ENCODE measurements at places on chromosomes 11 and 22.
A peak's percentile ranks its signal among the peaks of the same experiment; 100 is the strongest.

DNA sequence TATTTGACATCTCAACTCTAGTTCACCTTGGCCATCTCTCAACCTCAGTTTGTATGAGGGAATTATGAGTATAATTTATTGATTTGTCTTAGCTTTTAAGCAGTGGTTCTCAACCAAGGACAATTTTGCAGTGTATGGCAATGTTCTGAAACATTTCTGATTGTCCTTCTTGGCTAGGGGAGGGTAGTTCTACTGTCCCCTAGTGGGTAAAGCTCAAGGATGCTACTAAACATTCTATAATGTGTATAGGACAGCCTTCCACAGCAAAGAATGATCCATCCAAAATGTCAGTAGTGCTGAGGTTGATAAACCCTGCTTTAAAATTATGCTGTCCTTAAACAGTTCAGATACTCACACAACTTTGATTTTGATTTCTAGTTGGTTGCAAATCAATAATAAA is 78.1 kb upstream of the ALKBH3 start:
- no peak for DNase-seq

DNA sequence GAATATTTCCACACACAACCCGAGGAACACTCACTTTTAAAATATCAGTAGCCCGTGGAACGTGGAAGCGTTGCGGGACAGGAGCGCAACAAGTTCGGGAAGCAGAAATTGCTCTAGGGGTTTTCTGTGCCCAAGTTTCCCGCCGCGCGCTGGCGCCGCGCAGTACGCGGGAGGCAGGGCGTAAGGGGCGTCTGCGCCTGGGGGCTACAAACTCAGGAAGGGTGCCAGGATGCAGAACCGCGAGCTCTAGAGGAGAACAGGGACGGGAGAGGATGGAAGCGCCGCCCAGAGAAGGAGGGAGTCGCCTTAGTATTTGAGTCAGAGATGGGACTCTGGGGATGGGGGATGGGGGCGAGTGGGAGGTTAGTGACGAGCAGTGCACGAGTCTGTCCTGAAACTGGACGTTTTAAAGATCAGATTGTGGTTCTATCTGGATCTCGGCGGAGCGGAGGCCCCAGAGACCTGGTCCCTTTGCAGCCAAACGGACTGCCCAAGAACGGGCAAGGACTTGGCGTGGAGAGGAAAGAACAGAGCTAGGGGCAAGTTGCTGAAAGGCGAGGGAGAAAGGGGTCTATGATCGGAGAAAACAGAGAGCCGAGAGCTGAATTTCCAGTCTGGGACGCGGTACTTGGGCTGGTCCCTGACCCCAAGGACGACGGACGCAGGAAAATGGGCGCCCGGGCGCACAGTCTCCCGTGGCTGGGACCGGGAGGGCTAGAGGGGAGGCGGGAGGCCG is 4.7 kb downstream of the BSX start:
- no peak for DNase-seq

DNA sequence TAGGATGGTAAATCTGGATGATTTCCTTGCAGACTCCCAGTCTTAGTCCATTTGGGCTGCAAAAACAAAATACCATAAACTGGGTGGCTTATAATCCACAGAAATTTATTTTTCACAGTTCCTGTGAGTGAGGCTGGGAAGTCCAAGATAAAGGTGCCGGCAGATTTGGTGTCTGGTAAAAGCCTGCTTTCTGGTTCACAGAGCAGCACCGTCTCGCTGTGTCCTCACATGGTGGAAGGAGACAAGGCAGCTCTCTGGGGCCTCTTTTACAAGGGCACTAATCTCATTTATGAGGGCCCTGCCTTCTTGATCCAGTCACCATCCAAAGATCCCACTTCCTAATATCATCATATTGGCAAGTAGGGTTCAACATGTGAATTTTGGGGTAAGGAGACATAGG is 8.9 kb downstream of the USP47 start:
- no peak for DNase-seq

- DNase-seq, result no peak
Observed at GRCh38 chr22:26737262-26737661, 79.9 kb downstream of the MIAT start.

DNA sequence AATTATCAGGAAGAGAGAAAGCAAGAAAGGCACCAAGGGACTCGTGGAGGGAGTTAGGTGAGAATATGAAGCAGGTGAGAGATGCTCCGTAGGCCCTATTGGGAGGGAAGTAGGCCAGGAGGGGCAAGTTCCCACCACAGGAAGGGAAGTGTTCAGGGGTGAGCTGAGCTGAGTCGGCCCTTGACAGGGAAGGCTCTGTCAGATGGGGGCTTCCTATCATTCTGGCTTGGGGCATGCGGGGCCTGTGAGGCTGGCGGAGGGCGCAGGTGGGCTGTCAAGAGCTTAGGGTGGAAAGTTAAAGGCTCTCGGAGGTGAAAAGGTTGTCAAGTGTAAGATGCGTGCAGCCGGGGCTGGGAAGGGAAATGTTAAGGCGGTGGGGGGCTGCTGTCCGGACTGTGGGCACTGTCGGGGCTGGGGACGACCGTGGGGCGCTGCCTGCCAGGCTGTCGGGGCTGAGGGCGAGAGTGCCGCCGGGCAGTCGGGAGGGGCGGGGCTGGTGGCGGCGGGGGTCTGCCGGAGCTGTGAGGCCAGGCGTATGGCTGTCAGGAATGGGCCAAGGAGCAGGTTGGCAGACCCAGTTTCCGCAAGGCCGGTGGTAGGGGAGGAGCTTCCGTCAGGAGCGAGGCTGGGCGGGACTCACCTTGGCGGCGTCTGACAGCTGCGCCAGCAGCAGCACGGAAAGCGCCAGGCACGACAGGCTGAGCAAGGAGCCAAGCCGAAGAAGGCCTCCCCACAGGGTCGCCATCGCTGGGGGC is 496 bp downstream of the TMEM9B start:
- DNase-seq, result no peak

GRCh38 chr11:117457835-117458234 is 130.2 kb downstream of the CEP164 start:
- no peak for DNase-seq

DNA sequence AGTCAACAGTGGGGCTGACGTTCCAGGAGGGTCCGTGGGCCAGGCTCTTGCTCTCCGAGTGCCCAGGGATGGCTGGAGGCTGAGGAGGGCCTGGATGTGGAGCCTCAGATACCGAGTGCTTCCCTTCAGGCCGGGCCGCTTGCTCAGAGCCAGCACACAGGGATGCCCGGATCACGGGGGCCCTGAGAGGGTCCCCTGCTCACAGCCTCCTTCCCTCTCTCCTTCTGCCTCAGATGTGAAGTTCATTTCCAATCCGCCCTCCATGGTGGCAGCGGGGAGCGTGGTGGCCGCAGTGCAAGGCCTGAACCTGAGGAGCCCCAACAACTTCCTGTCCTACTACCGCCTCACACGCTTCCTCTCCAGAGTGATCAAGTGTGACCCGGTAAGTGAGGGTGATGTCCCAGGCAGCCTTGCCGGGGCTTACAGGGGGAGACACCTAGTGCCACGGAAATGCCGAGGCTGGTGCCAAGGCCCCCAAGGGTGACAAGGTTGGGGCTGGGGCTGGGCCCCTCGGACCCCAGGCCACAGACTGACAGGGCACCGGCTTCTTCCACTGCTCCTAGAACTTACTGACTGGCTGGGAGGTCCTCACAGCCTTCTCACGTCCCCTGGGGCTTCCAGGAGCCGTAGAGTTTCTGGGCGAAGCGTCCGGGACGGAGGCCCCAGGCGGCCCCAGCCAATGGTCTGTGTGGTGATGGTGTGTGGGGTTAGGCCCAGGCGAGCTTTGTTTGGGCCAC is 7.0 kb downstream of the CCND1 start:
- DNase-seq, result no peak

DNA sequence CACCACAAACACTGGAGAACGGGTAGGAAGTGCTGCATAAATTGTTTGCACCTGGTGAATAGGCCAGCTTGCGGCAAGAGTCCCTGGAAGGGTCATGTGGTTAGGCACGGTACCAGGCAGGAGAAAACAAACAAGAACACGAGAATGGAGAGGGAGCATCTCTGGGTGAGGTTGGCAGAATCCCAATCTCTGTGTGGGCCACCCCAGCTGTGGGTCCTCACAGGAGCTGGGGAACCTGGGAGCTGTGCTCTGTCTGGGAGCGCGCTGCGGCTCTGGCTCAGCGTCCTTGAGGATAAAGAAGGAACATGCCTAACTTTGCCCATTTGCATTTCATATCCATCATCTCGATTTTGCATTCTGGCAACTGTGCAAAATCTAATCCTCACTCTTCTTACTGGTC is 46.1 kb upstream of the JAM3 start:
- no peak for DNase-seq

GRCh38 chr11:122632181-122632824 is 23.2 kb upstream of the UBASH3B start:
- no peak for DNase-seq

DNA sequence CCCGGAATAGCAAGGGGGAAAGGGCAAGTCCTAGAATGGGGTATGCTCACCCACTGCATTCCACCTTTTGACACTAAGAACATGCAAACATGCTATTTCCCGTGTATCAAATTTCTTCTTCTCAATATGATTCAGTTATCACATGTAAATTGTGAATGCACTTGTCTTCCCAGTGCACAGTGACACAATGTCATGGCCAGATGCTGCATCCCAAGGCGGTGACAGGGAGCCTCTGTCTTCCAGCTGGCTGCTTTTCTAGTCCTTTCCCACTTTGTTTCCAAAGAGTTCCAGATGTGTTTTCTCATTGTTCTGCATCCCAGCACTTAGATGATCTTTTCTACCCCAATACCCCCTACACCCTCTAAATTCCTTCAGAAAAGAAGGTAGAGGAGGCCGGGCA is 12.4 kb downstream of the SLC25A18 start:
- DNase-seq, result no peak

- no peak for DNase-seq
Observed at GRCh38 chr11:42779555-42779954, 532.2 kb upstream of the API5 start.

DNA sequence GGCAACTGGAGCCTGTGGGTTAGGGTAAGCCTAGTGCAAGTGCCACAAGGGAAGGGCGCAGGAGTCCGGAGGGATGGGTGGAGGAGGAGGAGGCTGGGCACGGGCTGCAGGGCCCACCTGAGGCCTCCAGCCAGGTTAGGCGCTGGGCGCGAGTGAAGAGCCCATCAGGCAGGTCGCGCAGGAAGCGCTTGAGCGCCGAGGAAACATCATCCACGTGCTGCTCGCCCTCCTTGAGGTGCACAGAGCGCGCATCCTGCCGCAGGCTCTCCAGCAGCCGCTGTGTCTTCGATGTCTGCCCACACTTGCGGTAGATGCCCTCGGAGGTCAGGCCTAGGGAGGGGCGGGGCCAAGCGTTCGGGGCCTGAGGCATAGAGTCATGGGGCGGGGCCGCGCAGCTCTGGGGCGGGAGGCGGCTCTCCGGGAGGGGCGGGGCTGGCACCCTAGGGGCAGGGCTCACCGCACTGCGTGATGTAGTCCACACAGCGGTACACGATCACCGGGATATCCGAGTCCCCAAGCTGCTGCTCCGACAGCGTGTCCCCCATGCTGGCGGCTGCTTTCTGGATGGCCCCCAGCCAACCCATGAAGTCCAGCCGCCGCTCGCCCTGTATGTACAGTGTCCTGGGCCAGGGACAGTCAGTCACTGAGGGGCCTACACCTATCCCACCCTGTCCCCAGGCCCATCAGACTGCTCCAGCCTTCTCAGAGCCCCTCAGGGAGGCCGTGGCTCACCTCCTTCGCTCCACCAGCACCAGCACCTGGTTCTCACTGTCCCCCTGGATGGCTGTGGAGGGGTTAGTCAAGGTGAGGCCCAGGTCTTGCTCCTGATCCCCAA is 22.9 kb upstream of the PDE2A start:
- DNase-seq, result no peak

GRCh38 chr11:80958361-80958760 is 1517.5 kb upstream of the TENM4 start:
- DNase-seq, result peak; percentile 40

- peak; percentile 67 for DNase-seq
Observed at GRCh38 chr11:17351510-17352176, at the start of gene NCR3LG1. Gene NCR3LG1 (plus strand): TSS chr11:17351800. CDS start chr11:17351970, 170 bp downstream.

DNA sequence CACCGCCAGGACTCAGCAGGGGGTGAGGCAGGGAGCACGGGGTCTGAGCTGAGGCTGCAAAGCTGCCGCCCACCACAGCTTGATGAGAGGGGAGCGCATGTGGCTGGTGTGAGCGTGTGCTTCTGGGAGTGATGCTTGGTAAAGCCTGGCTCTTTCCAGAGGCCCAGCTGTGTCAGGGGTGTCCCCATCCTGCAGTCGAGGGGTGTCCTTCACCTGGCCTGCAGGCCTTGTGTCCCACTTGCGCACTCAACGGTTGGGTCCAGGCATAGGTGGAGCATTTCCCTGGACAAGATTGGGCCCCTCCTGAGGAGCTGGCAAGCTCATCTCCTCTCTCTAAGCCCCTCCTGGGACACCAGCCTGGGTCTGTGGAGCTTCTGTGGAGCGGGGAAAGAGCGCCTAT is 273.9 kb downstream of the TBC1D22A start:
- DNase-seq, result no peak

DNA sequence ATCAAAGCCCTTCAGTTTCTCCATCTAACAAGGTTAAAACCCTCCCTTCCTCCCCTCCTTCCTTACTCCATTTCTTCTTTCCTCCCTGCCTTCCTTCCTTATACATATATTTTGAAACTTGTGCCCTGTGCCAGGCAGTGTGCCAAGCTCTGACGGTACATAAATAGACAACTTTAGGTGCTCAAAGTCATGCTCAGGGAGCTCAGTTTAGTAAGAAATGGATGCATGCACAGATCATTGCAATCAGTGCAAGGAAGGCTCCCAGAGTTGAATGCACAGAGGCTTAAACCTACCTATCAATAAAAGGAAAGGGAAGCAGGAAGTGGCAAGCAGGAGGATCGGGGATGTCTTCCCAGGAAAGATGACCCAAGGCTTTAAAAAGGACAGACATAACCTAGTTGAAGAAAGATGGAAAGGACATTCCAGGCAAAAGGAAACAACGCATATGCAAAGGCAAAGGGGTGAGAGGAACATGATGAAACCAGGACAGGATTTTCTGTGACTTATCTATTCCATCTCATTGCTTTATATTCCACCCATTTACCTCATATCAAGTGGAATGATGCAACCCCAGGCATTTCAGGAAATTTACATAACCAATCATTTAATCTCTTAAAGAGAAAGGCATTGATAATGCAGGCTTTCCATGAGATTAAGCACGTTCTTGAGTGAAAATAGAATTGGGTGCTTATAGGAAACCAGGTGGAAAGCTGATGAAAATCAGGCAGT is 13.2 kb downstream of the FZD4 start:
- DNase-seq, result no peak

Measured in astrocyte of the spinal cord (primary cell).